ENCODE measurements at places on chromosomes 11 and 22.

GRCh38 chr11:69890476-69890875, 71.3 kb upstream of the FGF3 start:
- DNase-seq: no peak

GRCh38 chr11:62595124-62595523, 3.8 kb upstream of the TUT1 start:
- no peak for DNase-seq

DNA sequence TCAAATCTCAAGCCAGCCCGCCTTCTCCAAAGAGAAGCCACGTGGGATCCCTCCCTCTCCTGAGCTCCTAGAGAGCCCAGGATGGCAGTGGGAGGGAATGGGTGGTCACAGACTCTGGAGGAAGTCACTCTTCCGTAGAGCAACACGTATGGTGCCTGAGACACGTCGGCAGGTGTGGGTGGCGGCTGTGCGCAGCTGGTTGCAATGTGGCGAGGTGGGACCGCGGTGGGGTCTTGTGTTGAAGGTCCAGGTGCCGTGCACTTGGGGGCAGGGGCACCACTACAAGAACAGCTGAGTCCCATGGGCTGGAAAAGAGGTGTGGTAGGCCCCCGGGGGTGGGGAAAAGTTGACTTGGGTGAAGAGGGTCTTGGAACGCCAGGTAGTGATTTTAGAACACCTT, 13.4 kb upstream of the CCND1 start:
- DNase-seq: no peak

GRCh38 chr11:1513326-1514296, 27.0 kb upstream of the MOB2 start:
- no peak for DNase-seq

DNA sequence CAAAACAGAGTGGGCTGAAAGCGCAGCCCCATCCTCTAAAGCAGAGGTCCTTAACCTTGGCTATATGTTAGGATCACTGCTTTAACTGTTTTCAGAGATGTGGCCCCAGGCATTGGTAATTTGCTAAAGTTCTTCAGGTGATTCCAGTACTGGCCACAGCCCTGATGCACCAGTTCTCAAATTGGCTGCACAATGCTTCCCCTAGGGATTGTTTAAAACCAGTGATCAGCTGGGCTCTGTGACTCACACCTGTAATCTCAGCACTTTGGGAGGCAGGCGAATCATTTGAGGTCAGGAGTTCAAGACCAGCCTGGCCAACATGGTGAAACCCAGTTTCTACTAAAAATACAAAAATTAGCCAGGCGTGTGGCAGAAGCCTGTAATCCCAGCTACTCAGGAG, 8.4 kb upstream of the IRAG1 start:
- DNase-seq: no peak

- DNase-seq: no peak
Observed at GRCh38 chr11:65445604-65446445, 23.2 kb downstream of the NEAT1 start.

DNA sequence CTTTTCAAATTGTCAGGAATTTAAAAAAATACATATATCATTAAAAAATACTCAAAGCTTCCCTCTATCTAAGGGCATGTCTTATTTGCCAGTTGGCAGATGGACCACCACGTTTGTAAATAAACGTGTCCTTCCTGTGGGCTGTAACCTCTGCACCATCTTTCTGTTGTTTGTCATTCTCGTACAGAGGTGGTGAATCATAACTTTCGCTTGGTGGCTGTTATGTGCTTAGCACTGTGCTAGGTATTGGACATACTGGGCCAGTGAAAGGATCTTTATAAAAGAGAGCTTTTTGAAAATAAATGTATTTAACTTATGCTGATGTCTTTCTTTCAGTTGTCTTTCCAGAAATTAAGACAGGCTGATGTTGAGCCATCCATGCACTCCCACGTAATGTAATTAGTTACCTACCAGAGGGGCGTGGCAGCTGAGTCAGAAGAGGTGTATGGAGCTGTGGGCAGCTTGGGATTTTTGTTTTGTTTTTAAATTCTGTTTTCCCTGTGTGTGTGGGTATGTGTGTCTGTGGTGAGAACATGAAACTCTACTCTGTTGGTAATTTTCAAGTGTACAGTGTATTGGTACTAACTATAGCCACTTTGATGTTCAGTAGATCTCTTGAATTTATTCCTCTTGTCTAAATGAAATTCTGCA, 62.7 kb downstream of the TECTA start:
- no peak for DNase-seq

DNA sequence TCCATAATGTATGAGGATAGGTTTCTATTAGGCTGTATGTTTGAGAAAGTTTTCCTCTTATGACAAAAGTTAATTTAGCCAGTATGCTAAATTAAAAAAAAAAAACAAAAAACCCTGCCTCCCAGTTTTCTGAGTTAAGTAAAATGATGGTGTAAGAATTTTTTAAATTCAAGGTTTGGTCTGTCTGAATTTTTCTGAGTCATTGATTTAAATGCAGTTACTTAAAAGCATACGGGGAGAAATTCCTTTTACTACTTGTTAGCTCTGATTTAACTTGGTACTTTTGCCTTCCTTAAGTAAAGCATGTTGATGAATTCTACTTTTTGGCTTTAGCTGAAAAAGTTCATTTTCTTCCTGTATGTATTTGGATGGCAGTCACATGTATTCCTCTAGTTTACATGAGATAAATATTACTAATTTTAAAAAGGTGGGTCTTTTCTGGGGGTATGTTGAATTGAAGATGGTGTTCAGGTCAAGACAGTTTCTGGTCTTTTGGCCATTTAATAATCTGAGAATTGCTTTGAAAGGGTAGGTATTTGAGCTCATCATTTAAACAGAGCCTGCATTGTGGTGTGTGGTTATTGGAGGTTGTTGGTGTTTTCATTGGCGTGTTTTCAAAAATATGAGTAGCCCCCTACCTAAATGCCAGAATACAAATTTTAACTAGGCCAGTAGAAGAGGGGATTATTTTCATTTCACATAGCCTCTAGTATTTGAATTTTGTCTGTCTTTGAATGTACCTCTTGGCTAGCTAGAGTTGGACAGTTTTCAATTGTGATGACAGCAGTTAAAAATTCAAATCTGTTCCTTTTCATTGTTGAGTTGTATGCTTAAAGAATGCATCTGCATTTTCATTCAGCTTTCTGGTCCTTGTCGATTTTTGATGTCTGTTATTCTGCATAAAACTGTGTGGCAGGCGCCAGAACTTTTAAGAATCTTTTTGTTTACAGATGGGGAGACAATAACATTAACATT, 64.7 kb downstream of the MTMR3 start:
- DNase-seq: no peak

DNA sequence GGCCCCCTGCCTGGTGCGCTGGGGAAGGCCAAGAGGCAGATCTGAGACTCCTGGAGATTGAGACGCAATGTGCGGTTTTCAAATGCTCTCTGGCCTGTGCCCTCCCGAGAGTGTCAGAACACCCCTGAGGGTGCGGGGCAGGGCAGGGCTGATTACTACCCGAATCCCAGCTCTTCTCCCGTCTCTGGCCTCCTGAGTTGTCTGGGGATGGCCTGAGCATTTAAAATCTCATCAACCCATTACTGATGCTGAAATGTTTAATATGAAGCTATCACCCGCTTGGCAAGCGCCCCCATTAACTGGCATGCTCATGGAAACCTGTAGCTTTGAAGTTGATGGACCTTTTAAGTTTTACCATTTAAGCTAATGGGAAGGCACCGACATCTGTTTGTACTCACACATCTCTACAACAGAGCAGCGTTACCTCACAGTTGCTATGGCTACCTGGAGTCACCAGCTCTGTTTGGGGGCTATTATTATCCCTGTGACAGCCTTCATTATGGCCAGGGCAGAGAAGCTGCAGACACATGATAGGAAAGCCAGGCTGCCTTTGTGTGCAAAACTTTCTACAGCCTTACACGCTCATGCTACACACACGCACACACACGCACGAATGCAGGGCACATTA, 3.6 kb upstream of the MB start:
- DNase-seq: no peak

DNA sequence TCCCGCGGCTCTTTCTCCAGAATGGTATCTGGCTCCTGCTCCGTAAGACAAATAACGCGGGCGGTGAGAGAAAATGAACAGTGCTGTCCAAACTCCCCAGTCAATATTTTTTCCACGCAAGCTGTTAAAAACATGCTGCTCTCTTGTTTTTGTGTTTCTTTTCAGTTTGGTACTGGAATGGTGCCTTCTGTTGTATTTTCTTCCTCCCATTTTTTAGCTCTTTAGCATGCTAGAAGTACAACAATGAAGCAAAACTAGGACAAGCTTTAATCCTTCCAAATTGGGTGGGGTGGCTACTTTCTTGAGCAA, 599 bp upstream of the PPP2R1B start:
- DNase-seq: no peak

DNA sequence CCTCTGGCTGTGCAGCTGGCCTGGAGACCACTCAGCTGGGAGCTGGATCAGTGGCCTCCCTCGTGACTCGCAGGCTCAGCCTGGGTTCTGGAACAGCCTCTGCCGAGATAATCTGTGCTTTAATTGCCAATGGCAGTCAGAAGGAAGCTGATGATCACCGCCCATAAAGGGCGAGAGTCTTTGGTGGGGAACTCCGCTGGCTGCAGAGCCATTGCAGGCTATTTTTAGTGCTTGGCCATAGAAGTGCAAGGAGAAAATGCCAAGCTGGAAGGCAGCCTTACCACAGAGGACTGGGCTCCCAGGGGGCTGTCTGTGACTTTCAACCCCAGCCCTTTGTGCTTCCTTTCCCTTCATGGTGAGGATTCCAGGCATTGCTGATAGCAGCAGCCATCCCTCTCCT, 62.2 kb upstream of the TENM4 start:
- no peak for DNase-seq

DNA sequence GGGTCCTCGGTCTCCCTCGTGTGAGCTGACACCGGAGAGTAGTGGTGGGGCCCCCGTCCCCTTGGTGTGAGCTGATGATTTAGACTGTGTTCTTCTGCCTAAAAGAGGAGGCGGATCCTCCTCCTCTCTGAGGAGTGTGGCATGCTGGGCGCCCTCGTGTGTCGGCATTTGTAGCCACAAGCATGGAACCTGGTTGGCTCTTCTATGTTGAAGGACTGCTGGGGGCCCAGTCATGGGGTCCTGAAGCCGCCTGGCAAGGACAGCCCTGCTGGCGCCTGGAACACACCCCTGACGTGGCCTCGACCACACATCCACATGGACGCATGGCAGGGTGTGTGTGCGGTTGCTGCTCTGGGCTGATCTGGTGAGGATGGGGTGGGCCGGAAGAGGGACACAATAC, 50.2 kb downstream of the AP2A2 start:
- no peak for DNase-seq

DNA sequence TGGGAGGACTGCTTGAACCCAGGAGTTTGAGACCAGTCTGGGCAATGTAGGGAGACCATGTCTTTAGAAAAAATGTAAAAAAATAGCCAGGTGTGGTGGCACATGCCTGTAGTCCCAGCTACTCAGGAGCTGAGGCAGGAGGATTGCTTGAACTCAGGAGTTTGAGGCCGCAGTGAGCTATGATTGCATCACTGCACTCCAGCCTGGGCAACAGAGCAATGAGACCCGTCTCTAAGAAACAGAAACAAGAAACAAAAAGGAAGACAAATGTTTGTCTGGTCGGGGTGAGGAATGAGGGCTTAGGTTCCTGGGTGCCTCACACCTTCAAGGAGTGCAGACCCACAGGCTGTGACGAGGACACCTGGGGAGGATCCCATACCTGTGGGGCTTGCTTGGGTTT, 191.9 kb downstream of the CEP164 start:
- DNase-seq: no peak

DNA sequence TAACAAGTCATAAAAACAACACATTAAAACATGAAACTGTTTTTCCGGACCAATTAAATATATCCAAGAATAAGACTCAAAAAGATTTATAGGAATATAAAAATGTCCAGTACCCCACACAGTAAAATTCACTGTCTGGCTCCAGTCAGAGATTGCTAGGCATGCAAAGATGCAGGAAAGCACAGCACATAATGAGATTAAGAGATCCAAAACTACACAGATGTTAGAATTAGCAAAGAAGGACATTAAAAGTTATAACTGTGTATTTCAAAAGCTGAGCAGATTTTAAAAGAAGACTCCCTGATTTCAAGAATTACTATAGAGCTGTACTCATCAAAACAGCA, 13.6 kb downstream of the LRRC75B start:
- no peak for DNase-seq

DNA sequence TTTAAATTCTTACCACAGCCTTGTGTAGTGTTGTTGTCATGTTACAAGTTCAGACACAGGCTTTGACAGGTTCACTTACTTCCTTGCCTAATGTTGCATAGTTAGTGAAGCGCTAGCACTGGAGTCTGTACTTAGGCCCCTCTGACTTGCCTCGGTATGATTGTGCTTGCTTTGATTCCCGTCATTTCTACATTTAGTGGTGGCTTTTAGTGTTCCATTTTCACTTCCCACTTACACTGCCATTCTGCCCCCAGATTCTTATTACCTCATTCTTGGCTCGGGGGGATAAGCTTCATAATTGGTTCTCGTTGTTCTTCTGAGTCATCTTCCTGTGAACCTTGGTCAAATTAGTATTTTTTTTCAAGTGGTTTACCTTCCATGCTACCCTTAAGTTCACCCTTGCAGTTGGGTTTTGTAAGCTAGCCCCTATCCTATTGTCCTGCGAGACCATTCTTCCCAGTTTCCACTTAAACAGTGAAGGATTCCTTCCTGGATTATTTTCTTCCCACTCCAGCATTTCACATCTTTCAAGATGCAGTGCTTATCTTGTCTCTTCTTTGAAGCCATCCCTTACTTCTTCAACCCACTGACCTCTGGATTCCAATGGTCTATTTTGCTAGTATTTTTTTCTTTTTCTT, 68.7 kb downstream of the DDX10 start:
- no peak for DNase-seq

GRCh38 chr22:27723158-27723557, 78.4 kb downstream of the MN1 start:
- DNase-seq: no peak

DNA sequence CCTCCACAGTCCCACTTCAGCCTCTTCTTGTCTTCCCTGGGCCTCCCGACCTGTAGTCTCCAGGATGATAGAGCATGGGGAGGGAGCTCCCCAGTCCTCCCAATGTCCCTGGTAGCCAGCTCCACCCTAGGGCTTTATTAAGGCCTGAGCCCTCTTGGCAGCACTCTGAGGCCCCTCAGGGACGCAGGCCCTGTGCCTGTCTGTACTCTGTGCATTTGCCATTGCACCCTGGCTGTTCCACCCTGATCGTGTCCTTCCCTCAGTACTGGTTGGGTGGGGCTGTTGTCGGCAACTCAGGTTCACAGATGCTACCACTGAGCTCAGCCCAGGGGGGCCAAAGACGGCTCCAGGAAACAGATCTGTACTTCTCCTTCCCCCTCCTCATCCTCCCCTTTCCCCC, 7.2 kb downstream of the SSTR3 start:
- no peak for DNase-seq

DNA sequence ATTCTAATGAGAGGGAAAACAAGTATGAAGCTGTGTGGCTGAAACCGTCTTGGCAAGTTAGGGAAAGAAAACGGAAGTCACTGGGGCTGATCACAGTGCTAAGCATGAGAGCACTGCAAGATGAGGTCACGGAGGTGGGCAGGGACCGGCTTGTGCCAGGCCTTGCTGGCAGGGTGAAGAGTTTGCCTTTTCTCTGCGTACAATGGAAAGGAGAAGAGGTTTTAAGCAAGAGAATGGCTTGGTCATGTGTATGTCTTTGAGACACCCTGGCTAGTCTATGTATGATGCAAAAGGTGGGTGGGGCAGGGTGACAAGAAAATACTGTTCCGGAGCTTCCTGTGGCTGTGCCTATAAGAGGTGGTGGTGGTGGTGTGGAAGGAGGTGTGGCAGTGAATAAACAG, 567.9 kb downstream of the NTM start:
- no peak for DNase-seq

- no peak for DNase-seq
Observed at GRCh38 chr22:39856588-39856987, 37.0 kb downstream of the ENTHD1 start.

GRCh38 chr22:46022881-46023512, 46.0 kb upstream of the WNT7B start:
- DNase-seq: no peak

Measured in NCI-H1417 treated with DMSO at 0.1 percent for 48 hours (cell line).